ENCODE measurements at places on chromosomes 1 and 21.

GRCh38 chr1:113057006-113057405 is 16.0 kb upstream of the LRIG2 start:
- DNase-seq: no peak

GRCh38 chr1:208272311-208272710 is 28.1 kb upstream of the PLXNA2 start:
- no peak for DNase-seq

GRCh38 chr21:35020902-35021301 is 28.2 kb downstream of the RUNX1 start:
- no peak for DNase-seq

- peak; percentile 49 for DNase-seq
Measured at GRCh38 chr1:228647523-228648444, 87.5 kb upstream of the RHOU start.

- no peak for DNase-seq
Measured at GRCh38 chr21:32368386-32368785, 24.4 kb downstream of the URB1 start.

DNA sequence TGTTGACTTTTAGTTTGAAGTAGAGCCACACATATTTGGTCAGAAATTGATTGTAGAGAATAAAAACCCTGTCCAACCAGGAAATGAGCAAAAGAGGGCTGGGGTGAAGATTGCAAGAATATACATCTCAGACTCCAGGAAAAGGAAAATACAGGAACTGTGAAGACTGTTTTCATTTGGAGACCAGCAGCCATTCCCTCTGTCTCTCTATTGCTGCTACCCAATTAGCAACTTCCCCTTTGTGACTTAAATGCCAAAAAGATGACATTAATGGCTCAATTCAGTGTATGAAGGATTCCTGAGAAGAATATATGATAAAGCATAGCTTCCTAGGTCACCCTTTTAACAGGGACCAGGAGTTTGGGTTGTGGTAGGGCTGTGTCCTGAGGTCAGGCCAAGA is 31.6 kb upstream of the CEP350 start:
- DNase-seq: no peak

GRCh38 chr1:22579541-22580155 is 16.4 kb downstream of the EPHA8 start:
- DNase-seq: no peak

- DNase-seq: no peak
Measured at GRCh38 chr1:20416706-20417105, 69.3 kb downstream of the CAMK2N1 start.

DNA sequence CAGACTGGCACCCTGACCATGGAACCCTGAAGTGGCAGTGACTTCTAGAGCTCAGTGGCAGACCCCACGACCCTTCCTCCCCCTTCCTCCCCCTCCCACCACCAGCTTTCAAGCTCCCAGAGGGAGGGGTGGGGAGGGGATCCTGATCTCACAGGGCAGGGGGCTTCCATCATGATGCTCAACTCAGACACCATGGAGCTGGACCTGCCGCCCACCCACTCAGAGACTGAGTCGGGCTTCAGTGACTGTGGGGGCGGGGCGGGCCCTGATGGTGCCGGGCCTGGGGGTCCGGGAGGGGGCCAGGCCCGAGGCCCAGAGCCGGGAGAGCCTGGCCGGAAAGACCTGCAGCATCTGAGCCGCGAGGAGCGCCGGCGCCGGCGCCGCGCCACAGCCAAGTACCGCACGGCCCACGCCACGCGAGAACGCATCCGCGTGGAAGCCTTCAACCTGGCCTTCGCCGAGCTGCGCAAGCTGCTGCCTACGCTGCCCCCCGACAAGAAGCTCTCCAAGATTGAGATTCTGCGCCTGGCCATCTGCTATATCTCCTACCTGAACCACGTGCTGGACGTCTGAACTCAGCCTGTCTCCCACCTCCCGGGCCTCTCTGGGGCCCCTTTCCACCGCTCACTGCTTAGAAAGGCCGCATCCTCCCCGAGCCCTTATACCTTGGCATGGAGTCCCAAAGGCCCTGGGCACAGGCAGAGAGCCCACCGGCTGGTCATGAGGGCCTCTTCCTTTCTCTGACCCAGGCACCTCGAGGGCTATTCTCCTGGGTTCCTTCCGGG is 3.9 kb downstream of the NHLH1 start:
- no peak for DNase-seq

DNA sequence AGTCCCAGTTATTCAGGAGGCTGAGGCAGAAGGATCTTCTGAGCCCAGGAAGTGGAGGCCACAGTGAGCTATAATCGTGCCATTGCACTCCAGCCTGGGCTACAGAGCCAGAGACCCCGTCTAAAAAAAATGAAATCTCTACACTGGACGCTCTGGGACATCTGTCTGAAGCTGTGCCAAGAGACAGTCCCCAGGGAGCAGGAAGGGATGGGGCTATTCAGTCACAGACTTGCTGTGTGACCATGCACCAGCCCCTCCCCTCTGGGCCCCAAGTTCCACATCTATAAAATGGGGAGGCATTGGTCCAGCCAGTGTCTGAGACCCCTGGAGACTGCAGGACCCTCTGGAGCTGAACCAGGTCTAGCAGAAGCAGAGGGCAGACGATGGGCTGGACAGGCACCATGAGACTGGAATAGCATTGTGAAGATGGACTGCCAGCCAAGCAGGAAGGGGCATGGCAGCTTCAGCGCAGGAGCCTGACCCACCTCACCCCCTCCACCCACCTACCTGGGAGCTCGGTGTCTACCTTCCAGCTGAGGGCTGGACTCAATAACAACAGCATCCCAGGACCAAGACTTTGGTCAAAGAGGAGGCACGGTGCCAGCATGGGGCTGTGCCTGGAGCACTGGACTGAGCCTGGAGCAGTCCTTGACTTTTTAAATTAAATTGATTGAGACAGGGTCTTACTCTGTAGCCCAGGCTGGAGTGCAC is 1.4 kb downstream of the TMEM54 start:
- no peak for DNase-seq

DNA sequence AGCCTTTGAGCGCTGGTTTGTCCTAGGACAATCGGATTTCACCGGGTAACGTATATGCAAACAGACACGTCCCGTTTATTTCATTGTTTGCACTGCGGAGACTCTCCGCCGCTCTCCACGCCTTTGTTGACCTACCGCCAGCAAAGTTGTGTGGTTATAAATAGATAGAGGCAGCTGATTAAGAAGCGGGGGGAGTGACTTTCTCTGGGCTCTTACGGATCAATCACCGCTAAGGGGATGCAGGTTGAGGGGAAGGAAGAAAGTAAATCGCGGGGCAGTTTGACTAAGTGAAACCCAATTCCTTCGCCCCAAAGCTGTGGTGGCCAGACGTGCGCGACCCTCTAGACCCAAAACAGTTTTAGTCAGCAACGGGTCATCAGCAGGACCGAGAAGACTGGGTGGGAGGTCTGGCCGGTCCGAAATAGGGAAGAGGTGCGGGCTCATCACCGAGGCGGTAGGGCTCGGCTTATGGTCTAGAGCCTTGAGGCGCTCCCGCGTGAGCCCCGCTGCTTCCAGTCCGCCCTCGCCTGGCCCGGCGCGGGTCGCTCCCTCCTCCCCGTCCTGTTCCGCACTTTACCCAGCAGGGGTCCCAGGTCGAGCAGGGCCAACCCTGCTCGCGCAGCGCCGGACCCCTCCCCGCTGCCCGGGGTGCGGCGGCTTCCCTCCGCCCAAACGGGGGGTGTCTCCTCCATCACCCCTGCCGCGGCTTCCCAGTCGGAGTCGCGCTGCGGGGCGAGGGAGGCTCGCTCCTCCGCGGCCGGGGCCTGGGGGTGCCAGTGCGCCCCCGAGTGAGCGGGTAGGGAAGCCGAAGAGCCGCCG is 120.8 kb upstream of the RRP15 start:
- peak; percentile 48 for DNase-seq

- no peak for DNase-seq
Measured at GRCh38 chr1:192588546-192588945, 13.0 kb downstream of the RGS1 start.

DNA sequence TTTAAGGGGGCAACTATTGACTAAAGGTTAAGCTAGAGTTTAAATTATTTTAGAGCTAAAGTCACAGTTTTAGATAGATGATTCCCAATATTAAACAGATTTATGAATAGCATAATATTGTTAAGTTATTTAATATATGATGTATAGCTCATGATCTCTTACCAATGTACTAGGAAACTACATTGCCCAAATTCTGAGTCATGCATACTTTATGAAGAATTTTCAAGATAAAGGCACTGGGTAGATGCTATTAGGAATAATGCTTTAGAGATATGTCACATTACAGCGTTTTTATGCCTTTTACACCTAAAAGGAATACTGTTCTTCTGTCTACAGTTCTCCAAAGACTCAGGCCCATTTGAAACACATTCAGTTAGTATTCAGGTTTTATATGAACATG is 215.1 kb downstream of the NCAM2 start:
- no peak for DNase-seq

DNA sequence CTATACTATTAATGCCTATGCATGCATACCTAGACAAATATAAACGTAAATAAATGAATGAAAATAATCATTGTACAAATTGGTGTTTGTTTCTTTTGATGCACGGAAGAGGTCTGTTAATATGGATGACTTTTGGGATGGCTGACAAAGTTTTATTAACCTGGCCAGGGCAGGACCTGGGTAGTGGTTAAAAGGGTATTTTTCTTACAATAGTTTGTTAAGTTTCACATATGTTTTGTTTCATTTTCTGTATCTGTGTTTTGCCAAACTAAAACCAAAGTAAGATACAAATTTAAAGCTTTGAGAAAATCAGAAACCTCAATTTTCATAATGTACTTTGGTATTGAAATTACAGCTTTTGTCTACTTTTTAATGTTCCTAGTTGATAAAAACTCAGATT is 222.7 kb upstream of the OLFM3 start:
- no peak for DNase-seq

DNA sequence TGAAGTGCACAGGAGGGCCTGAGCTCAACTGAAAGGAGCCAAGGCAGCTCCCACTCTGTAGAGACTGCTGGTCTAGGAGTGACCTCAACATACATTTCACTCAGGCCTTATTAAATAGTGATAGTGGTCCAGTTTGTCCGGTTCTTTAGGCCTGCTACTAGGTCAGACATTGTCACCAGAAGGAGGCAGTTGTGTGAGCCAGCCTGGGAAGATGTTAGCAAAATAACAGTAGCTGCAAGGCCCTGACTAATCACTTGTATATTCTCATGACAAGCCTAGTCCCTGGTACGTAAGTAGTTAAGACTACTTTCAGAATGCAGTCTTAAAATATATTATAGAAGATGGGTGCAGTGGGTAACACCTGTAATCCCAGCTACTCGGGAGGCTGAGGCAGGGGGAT is 264.0 kb upstream of the CAMK1G start:
- DNase-seq: no peak

GRCh38 chr21:45819478-45820170 is 161.9 kb upstream of the COL6A1 start:
- DNase-seq: no peak

- DNase-seq: no peak
Measured at GRCh38 chr1:229124520-229125124, 146.3 kb upstream of the RAB4A start.

DNA sequence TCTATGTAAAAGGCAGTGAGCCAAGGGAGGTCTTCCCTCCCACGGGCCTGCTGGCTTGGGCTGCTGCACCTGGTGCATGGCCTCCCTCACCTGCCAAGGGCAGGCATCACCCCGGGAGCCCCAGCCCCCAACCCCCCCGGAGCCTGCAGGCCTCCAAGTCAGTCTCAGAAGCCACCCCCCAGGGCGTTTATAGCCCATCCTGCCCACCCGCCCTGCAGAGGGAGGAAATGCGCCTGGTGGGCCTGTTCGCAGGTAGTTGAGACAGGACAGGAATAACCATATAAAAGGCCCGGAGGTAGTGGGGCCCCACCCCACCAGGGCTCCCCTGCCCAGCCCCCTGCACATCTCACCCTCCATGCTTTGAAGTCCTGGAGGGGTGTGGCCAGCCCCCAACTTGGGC is 18.2 kb upstream of the ARF1 start:
- DNase-seq: no peak

- no peak for DNase-seq
Measured at GRCh38 chr1:211257826-211258225, 1.3 kb upstream of the RCOR3 start.

- DNase-seq: no peak
Measured at GRCh38 chr1:117001254-117001927, at the start of gene CD101. TSS of gene CD101 (plus strand) at chr1:117001760. CDS start at chr1:117001818, 58 bp downstream.

- no peak for DNase-seq
Measured at GRCh38 chr1:20367116-20367585, 76.5 kb downstream of the VWA5B1 start.

GRCh38 chr1:12495725-12496124 is 122.3 kb downstream of the DHRS3 start:
- no peak for DNase-seq

DNA sequence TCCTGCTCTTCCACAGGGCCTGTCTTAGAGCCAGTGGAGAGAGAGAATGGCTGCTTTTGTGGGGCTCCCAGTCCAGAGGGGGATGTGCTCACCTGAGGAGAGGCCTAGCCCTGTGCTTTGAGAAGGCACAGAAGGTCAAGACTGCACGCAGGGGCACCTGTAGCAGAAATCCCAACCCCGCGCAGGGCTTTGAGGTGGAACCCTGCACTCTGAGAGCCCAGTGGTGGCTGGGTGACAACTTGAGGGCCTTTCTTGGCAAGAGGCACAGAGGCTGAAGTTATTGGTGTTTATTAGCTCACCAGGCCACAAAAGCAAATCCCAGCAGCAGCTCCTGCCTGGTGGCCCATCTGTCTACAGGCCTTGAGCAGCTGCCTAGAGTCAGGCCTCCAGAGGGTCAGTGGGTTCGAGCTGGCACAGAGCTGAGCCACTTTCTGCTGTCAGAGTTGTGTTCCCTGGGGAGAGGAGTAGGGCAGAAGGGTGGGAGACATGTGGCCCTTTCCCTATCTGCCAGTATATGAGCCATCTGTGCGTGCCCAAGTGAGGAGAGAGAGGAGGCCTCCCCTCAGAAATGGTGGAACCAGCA is 31.4 kb downstream of the SZRD1 start:
- no peak for DNase-seq

Data from lower lobe of right lung (tissue), 2 donors.